ENCODE measurements at places on chromosomes 16 and 17.

GRCh38 chr16:58393138-58393504 lies 850 bp downstream of the GINS3 start:
- no peak for DNase-seq

GRCh38 chr17:27494192-27495091 lies 38.2 kb downstream of the KSR1 start:
- peak; percentile 77 for DNase-seq

DNA sequence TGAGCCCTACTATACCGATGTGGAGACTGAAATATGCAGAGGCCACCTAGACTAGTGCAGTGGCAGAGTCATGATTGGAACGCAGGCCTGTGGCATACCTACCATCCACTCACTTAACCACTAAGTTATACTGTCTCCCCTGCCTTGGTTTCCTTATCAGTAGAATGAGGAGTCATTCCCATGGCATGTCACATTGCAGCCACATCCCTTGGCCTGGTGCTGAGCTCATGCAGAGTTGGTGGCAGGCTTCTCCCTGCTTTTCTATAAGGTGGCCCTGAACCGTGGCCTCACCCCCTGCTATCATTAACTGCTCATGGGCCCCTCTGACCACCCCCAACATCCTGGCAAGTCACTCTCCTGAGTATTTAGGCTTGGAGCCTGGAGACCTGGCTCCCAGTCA lies 212.5 kb downstream of the KATNIP start:
- no peak for DNase-seq

DNA sequence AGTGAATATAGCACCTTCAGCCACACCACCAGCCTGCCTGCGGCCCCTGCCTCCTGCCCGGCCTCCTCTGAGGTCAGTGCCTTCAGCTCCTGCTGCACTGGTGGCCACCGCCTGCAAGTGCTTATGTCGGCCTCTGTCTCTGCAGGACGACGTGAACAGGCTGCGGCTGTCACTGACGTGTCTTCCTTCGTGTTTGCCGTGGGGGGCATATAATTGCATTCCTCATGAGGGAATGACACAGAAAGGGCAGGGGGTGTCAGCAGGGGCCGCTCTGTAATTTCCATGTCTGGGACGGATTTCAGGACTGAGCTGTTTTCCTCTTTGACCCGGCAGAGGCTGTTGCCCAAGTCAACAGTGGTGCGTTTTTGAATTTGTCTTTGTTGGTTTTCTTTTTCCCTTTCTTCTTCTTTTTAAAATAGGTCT lies 28.5 kb downstream of the CMIP start:
- DNase-seq: no peak

DNA sequence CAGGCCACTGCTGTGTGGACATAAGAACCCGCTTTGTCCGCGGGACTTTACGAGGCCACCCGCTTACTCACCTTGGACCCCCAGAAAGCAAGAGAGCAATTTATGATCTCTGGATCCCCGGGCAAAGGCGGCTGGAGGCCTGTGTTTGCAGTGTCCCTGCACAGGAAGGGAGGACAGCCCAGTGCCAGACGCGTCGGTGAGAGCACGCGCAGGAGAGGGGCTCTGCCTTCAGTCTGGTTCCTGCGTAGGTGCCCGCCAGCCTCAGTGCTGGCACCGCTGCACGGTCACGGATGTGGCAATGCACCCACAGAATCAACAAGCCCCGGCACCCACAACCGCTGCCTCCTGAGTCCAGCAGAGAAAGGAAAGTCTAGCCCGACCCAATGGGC lies 248.4 kb downstream of the C16orf95 start:
- DNase-seq: no peak

- no peak for DNase-seq
Measured at GRCh38 chr17:42042598-42043319, 7.6 kb downstream of the C17orf113 start.

DNA sequence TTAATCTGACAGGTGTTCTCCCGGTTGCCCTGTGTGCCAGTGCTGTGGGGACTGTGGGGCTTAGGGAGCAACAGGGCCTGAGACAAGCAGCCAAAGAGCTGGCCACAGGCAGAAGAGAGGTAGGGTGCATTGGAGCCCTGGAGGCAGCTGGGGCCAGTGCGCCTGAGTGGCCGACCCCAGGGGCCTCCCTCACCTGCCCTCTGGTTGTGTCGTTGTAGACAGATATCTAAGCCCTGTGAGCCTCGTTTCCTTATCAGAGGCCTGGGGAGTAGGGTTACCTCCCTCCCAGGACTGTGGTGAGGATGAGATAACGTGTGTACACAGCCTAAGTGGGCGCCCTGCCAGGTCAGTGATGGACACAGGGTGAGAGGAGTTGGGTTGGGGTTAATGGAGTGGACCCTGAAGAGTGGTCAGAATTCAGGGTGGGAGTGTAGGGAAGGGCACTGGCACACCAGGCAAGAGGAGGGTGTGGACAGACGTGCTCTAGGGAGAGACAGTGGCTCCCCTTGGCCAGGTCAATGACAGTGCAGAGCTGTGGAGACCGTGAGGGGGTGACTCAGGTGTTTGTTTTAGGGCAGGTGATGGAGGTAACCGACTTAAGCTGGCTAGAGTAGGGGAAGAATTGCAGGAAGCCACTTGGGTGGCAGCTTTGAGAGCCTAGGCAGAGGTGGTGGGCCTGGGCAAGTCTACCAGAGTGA lies 3.4 kb downstream of the NARF start:
- no peak for DNase-seq

DNA sequence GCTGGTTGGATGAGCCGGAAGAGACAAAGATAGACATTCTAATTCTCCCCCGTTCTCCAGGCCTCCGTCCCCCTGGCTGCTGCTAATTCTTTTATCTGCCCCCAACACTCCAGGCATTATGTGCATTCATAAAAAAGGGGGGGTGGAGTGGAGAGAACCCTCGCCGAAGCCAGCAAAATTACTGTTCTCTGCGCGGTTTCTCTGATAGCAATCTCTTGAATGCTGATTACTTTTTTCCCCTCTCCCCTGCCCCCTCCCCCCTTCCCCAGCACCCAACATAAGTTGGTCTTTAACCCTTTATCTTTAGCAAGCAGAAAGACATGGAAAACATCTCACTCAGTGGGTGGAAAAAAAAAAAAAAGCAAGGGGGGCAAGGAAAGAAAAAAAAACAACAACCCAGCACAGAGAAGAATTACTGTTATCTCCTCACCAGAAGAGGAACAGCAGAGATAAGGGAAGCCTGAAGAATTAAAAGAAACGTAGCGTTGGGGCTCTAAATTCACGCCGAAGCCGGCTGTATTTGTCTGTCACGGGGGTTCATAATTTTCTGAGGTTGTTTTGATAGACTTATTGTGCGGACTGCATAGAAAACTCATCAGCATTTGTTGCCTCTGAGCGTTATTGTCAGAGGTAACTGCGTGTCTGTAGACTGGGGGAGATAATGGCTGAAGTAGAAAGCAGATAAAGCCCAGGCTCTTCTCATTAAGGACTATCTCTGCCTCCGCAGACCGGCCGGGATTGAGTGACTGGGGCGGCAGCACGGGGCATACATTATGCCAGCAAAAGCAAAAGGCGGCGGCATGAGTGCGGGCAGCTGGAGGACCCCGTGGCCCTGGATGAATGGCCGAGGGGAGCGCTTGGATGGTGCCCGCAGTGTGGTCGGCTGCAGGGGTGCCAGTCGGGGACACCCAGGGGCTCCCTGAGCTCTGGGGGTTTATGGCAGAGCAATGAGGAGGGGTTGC lies 126.9 kb downstream of the MRM1 start:
- DNase-seq: peak; percentile 61

- no peak for DNase-seq
Measured at GRCh38 chr17:9158544-9159452, 137.5 kb downstream of the NTN1 start.

GRCh38 chr17:14209215-14209614 lies 27.4 kb downstream of the CDRT15 start:
- DNase-seq: no peak

- DNase-seq: no peak
Measured at GRCh38 chr17:67212714-67213417, 32.1 kb downstream of the HELZ start.

- peak; percentile 85 for DNase-seq
Measured at GRCh38 chr17:1147664-1148063, 32.1 kb downstream of the ABR start.

- no peak for DNase-seq
Measured at GRCh38 chr16:9118170-9118569, 26.7 kb downstream of the HAPSTR1 start.

GRCh38 chr17:79855331-79856124 lies 16.3 kb upstream of the CBX4 start:
- no peak for DNase-seq

DNA sequence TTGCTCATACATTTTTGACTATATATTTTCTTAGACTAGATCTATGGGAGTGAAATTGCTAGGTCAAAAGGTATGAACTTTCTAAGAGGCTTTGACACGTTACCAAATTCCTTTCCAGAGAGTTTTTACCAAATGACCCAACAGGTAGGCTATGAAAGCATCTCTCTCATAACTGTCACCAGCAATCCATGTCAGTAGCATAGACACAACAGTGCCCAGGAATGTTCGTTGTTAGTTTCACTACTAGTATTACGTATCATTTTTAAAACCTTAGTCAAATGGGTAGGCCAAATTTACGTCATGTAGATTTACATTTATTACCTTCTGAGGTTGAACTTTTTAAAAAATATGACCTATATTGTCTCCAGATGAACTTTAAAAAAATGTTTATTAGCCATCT lies 66.8 kb downstream of the MARCHF10 start:
- no peak for DNase-seq

DNA sequence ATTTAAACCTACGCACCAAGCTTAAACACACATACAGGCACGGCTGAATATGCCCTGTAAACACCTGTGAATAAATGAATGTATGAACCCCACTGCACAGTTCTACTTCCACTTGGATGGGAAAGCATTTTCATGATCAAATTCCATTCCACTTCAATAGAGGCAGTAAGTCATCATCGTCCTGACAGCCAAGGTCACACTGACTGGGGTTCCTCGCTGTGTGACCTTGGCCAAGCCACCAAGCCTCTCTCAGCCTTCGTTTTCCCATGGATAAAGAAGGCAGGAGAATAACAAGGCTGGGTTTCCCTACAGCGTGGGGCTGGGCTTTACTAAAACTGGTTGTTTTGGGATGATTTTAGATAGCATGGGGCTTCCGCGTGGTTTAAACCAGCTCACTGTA lies 82.8 kb downstream of the TBC1D16 start:
- DNase-seq: no peak

GRCh38 chr16:19735074-19735867 lies 17.2 kb downstream of the IQCK start:
- peak; percentile 22 for DNase-seq

DNA sequence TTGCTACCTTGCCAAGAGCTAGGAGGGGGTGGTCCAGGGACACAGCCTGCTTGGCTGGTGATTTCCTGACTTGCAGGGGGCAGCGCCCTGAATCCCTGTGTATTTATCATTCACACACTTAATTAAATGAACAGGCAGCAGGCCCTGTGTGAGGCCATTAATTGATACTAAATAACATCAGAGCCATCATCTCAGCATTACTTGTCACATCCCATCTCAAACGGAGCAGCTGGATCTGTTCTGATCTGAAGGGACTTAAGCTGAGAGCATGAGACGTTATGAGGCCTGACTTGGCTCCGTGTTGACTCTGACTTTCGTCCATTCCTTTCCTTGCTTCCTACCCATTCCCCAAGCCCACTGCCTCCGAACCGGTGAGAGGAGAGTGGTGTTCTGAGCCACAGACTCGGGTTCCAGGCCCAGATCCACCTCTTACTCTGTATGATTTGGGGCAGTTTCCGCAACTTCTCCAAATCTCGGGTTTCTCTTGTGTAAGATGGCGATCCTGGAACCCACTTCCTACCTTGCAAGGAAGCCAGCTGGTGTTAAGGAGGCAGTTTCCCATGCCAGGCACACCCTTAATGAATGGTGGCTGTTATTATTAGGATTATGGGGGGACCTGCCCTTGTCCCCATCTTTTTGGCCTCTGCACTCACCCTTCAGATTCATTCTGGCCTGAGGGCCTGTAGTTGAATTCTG lies 33.8 kb downstream of the CACNA1G start:
- DNase-seq: peak; percentile 68

GRCh38 chr17:29526322-29526721 lies 40.5 kb downstream of the ABHD15 start:
- DNase-seq: no peak

- no peak for DNase-seq
Measured at GRCh38 chr16:47262938-47263337, 119.2 kb upstream of the NETO2 start.

DNA sequence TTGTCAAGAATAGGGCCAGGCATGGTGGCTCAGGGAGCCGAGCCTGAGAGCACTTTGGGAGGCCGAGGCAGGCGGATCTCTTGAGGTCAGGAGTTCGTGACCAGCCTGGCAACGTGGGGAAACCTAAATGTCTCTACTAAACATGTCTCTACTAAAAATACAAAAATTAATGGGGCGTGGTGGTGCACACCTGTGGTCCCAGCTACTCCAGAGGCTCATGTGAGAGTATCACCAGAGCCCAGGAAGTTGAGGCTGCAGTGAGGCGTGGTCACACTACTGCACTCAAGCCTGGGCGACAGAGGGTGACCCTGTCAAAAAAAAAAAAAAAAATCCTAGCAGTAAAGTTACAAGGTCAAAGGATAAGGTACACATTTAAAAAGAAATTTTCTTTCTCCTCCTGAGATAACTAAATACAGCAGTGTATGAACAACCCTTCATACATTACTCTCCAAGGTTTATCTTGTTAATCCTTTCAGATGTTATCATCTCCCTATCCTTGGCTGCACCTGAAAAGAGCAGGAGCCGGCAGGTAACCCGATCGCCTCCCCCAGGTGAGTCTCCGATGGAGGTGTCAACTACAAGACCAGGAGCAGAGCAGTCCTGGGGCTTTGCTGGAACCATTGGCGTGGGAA lies 122.3 kb downstream of the GOSR1 start:
- no peak for DNase-seq

GRCh38 chr17:81194941-81195901 lies 27.5 kb downstream of the CEP131 start:
- DNase-seq: no peak

DNA sequence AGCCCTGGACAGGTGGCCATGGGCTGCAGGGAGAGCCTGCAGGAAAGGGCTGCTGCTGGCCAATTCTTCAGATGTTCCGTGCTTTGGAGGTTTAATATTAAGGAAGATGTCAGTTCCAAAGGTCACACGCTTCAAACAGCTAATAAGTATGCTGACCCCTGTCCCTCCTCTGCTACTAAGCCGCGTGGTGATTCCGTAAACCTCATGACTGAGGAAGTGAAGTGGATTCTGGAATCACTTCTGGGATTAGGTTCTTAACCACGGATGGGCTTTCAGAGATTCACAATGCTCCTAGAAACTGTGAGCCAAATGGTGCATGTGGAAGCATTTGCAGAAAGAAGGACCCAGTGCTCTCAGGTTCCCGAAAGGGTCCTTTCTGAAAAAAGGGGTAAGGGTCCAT lies 28.5 kb upstream of the ERN1 start:
- DNase-seq: no peak

- no peak for DNase-seq
Measured at GRCh38 chr16:73176577-73177013, 128.7 kb upstream of the ZFHX3 start.

Measured in brain (organoid and tissue), 16 donors.